ENCODE measurements at places on chromosomes 13 and 19.

GRCh38 chr13:43303033-43303729 is 279.8 kb downstream of the DNAJC15 start:
- no peak for DNase-seq

GRCh38 chr13:78679329-78679728 is 20.4 kb upstream of the OBI1 start:
- DNase-seq = no peak

DNA sequence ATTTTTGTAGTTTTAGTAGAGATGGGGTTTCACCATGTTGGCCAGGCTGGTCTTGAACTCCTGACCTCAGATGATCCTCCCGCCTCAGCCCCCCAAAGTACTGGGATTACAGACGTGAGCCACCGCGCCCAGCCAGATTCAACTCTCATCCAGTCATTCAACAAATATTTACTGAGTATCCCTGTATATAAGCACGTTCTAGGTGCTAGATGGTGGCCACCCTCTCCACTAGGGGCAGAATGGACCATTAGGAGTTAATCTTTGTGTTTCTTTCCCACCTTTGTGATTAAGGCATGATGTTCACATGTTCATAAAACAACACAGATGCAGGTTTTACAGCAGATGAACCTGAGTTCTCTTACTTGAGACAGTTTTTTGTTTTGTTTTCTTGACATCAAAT is 7.3 kb downstream of the SHKBP1 start:
- no peak for DNase-seq

DNA sequence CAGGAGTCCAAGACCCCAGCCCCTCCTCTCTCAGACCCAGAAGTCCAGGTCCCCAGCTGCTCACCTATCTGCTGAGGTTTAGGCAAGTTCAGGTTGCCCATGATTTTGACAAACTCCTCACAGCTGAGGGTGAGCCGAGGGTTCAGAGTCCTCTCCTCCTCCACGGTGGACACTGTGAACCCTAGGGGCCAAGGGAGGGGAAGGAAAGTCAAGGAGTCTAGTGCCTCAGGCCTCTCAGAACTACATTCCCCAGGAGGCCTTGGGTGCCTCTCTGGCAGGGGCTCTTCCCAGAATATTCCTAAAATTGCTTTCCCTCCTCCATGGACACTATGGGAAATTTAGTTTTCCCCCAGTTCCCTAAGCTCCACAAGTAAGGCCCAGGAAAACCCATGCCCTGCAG is 3.3 kb upstream of the PHLDB3 start:
- no peak for DNase-seq

- DNase-seq = no peak
Measured at GRCh38 chr13:79987323-79987722, 353.6 kb downstream of the SPRY2 start.

All from suprapubic skin (tissue), 4 donors.